ENCODE measurements at places on chromosomes 12 and 14.

- DNase-seq: no peak
These were observed 15.7 kb upstream of the GALNT6 start for GRCh38 chr12:51406859-51407258.

DNA sequence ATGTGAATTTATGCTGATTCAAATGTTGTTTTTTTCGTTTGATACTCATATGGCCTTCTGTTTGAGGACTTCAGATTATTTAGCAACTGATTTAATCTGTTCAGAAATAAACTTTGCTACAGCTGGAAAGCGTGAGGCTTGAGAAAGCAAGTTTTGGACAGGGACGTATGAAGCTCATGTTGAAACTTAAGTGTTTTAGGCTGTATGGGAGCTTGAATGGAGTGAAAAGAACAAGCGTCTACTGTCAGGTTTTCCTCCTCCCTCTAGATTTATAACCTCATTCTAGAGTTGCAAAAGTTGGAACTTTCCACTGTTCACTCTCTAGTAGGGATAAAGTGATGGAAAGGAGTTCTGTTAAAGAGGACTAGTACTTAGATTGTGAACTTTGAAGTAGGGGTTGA lies 1.0 kb downstream of the PRPF39 start:
- peak; percentile 29 for DNase-seq

DNA sequence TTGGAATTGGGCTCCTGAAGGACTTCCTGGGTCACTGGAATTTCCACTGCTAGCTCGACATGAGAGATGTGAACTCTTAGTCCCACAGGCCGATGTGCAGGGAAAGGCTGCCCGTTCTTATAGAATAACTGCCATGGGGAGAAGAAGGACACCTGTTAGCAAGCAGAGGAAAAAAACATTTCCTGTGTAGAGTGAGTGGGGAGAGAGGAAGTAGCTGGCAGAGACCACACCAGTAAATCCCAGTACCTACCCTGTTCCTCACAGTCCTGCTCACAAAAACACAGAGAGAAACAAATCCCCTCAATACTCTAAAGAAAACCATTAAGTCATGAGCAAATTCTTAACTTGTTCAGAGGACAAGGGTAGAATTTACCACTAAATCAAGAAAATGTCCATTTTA lies 29.5 kb downstream of the AREL1 start:
- no peak for DNase-seq

- no peak for DNase-seq
These were observed 172.4 kb downstream of the EMP1 start for GRCh38 chr12:13368971-13369370.

- peak; percentile 94 for DNase-seq
These were observed 14.3 kb downstream of the CFL2 start for GRCh38 chr14:34699873-34700621.

DNA sequence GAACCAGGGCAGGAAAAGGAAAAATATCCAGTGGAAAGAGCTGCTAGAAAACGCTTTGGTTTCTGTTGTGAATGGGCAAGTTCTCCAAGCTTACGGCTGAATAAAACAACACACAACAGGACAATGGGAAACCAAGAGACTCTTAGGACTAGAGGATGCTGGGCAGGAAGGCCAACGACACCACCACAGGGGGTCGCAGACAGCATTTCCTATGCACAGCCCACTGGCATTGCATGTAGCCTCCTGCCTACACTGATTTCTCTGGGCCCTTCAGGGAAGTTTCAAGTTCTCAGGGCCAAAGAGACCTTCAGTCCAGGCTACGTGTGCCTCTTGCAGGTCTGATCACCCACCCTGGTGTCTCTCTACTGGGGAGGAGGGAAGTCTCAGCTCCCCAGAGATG lies 108.0 kb downstream of the RIMBP2 start:
- no peak for DNase-seq

DNA sequence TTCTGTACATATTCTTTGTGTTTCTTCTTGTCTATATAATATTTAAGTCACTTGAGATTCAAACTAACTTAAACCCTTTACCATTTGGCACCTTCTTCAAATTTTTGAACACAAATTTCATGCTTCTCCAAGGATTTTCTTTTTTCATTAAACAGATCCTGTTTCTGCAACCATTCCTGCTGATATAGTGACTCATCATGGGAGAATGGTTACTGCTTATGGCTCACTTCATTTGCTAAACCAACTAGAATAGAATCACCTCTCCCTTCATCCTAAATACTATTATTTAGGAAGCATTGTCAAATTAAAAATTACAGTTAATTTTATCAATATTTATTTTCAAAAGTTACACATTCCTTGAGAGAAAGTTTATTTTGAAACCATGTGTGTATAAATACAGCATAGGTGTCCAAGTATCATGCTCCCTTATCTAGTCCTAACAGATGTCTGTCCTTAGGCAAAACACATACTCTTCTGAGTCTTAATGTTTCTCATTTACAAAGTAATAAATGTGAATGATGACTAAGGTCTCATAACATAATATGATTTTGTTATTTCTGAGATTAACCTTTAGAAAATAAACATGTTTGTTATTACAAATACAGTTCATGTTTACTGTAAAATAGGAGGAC lies 40.7 kb downstream of the PLCZ1 start:
- peak; percentile 64 for DNase-seq

DNA sequence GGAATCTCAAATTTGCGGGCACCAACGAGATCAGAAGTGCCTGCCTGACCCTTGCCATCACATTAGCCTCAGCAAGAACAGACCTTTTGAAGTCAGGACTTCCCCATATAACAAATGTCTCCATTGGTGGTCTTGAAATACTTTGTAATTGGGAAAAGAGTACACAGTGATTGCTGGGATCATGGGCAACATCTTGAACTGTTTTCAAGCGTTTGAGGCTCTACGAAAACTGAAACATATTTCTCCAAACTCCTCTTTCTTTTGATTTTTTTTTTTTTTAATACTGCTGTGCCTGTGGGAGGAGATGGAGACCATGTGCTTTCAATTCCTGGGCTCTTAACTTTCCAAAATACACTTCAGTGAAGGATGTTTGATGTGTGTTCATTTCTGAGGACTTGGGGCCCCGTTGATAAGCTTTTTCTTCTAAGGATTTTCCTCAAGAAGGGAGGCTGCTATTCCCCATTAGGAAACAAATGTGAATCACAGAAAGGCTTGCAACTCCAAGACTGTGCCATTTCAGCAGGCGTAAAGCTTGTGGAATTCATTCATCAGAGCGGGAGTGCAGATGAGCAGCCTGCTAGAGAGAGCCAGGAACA lies 94.5 kb downstream of the TMEM132C start:
- DNase-seq: no peak

- DNase-seq: no peak
These were observed 612 bp upstream of the RBM23 start for GRCh38 chr14:22919601-22919921.

- DNase-seq: peak; percentile 71
These were observed 1.1 kb downstream of the ETV6 start for GRCh38 chr12:11650286-11651281.

- no peak for DNase-seq
These were observed 349 bp downstream of the CDC42BPB start for GRCh38 chr14:103057028-103057371.

- DNase-seq: no peak
These were observed 71.6 kb downstream of the SYNE2 start for GRCh38 chr14:63924375-63924774.

- no peak for DNase-seq
These were observed 130.1 kb upstream of the HIF1A start for GRCh38 chr14:61565181-61565580.

- peak; percentile 54 for DNase-seq
These were observed 50.1 kb downstream of the KLRG1 start for GRCh38 chr12:9039397-9039977.

GRCh38 chr12:304805-305204 lies 42.2 kb upstream of the SLC6A13 start:
- no peak for DNase-seq

DNA sequence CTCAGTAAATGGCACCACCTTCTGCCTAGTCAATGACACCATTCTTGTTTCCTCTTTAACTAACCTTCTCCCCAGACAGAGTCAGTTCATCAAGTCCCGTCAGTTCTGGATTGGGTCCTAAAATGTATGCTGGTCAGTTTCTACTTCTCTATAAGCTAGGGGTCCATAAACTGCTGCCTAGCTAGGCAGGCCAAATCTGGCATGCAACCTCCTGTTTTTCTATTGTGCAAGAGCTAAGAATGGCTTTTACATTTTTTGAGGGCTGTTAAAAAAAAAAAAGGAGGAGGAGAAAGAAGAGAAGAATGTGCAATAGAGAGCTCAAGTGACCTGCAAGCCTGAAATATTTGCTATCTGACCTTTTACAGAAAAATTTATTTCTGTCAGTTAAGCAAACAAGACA lies 6.4 kb upstream of the TMED10 start:
- peak; percentile 33 for DNase-seq

DNA sequence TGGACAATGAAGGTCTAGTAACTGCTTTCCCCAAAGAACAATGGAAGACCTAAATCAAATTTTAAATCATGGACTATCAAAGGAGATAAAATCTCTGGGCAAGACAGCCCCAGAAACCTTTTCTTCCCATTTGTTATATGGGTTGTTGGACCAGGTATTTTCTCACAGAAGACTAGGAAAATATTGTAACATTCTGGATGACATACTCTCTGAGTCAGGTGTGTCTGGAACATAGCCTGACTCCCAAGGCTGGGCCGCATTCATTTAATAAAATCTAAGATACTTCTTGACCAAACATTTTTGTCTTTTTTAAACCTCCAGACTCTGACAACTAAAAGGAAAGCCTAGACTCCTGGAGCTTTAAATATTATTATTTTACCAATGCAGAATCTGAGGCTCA lies 87.9 kb downstream of the ATP23 start:
- no peak for DNase-seq

GRCh38 chr12:16520328-16520727 lies 85.6 kb downstream of the LMO3 start:
- DNase-seq: no peak

DNA sequence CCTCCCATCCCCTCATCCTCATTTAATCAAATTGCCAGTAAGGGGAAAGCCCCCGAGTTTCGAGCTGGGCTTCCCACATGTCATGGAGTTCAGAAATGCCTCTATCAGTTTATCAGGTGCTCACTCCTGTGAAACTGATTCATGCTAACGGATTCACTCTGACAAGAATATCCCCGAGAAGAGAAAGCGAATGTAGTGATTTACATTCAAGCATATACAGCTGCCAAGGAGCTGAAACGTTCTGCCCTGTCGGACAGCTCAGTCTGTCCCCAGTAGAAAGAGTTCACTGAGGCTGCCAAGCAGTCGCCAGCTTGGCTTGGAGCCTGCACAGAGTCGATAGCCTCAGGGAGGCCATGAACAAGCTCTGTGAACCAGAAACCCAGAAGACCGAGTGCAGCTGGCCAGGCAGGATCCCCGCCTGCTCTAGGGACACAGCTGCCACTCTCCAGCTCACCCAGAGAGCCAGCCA lies 88.4 kb downstream of the TMCC3 start:
- DNase-seq: no peak

- DNase-seq: no peak
These were observed 44.6 kb downstream of the A2ML1 start for GRCh38 chr12:8867009-8867408.

Measured in kidney glomerular epithelial cell (primary cell).